NCI-H226 (cell line): ENCODE measurements at places on chromosomes 5 and 9.

- DNase-seq = peak; percentile 22
These were observed 384 bp upstream of the MRPS2 start for GRCh38 chr9:135500071-135500524.

GRCh38 chr5:61631438-61631941 is 299.4 kb downstream of the ZSWIM6 start:
- no peak for DNase-seq

DNA sequence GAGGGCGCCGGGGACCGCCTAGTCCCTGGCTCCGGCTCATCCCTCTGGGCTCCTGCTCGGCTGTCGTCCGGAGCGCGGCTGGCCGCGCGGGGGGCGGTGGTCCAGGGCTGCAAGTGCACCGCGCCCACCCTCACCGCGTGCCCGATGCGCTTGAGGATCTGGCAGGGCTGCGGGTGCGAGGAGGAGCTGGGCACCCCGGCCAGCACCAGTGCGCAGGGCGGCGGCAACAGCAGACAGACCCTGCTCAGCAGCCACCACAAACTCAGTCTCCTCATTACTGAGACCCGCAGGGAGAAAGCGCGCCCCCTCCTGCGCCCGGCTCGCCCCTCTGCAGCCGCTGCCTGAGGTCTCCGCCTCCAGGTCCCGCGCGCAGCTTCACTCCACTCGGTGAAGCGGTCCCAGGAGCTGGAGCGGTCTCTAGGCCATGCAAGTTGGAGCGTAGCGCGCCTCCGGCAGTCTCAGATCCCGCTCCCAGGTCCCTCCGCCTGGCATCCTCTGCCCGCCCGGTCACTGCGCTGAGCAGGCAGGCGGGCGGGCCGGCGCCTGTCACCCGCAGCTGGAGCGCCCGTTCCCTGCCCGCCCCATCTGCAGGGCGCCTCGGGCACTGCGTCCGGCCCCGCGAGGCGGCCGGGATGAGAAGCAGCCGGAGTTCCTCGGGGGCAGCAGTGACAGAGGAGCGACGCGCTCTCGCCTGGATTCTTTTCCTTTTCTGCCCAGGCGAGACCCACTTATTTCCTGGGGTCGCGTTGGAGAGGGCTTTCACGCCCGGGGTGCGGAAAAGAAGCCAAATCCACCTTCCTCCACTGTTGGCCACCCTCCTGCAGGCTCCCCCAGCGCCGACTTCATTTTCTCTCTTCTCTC is 512 bp downstream of the GRIN3A start:
- no peak for DNase-seq

- no peak for DNase-seq
These were observed 7.3 kb downstream of the PITX1 start for GRCh38 chr5:135026645-135027265.

GRCh38 chr9:79940919-79941318 is 369.2 kb downstream of the TLE4 start:
- no peak for DNase-seq

GRCh38 chr5:11903614-11904264 is 507 bp downstream of the CTNND2 start:
- DNase-seq = no peak

- peak; percentile 80 for DNase-seq
These were observed 15.5 kb downstream of the AKNA start for GRCh38 chr9:114371973-114372917.

GRCh38 chr5:31641575-31641974 is 2.6 kb downstream of the PDZD2 start:
- no peak for DNase-seq

GRCh38 chr9:370086-370485 is 155.4 kb downstream of the DOCK8 start:
- DNase-seq = no peak

GRCh38 chr5:159878988-159879471 is 37.3 kb upstream of the ADRA1B start:
- no peak for DNase-seq

DNA sequence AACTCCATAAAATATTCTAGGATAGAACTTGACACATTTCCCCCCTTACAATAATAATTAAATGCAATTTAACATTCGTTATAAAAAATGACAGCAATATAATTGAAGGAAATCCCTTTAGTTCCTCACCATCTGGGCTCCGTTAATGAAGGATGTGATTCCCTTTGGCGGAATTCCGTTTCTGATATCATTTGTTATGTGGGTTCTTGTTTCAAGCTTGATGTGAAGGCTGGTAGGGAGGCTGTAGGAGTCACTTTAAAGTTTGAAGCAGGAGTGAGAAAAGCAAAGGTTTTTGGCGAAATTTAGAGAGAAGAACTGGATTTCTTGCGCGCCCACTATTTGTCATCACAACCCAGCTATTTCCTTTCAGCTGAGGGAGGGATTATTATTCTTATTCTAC is 4.0 kb downstream of the RGS7BP start:
- DNase-seq = no peak

GRCh38 chr9:34985311-34985899 is 4.1 kb upstream of the DNAJB5 start:
- no peak for DNase-seq

DNA sequence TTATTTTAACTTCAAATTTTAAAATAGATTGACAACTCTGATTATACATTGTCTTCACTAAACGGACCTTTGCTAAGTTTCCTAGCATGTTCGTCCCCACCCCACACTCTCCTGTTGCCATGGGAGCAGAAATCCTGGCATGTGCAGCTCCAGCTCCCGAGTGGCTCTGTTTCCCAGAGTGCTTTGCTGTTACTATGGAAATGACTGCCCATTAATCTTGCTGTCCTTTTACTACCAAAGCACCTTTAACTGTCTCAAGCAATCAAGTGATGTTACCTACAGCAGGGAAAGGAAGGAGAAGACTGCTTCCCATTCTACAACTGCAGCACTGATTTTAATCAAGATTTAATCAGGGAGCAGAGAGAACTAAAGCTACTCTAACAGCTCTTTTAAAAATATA is 212.0 kb upstream of the KIF2A start:
- DNase-seq = peak; percentile 39

- no peak for DNase-seq
These were observed 39.8 kb upstream of the CRB2 start for GRCh38 chr9:123316053-123316718.

- DNase-seq = no peak
These were observed 386.0 kb upstream of the KLF4 start for GRCh38 chr9:107875571-107875980.

DNA sequence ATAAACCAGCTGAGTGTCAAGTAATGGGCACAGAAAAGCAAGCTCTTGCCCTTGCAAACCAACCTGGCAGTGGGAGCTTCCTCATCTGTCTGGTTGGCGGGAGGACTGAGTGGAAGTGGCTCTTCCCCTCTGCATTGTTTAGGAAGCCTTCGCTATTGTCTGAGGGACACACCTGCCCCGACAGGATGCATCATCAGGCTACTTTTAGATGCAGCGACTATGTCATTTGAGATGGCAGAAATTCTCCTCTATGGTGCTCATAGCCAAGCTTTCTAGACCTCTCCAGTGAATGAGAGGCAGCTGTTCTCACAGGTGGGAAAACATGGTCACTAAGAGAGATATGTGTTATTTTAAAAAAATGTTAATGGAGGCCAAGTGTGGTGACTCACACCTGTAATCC is 104.0 kb downstream of the DOCK8 start:
- DNase-seq = no peak

DNA sequence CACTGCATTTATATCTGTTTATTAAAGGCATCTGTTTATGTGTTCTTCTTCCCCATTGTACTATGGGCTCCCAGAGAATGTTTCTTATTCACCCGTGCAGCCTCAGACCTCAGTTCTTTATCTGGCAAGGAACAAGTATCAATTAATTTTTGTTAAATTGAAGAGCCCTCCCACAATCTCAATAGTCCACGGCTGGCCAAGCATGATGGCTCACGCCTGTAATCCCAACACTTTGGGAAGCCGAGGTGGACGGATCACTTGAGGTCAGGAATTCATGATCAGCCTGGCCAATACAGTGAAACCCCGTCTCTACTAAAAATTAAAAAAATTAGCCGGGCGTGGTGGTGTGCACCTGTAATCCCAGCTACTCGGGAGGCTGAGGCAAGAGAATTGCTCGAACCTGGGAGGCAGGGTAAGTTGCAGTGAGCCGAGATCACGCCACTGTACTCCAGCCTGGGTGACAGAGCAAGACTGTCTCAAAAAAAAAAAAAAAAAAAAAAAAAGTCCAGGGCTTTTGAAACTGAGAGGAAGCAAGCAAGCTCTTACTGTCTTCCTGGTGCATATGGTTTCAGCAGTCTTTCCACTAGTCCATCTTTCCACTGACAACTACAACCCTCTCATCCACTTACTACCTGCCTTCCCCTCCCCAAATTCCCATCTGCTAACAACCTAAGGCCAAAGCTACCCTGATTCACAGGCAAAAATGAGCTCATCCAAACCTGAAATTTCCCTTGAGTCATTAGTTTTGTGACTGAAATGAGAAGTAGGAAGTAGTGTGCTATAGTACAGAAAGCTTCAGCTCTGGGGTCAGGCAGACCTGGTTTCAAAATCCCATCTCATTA is 2.3 kb upstream of the HK3 start:
- DNase-seq = no peak

DNA sequence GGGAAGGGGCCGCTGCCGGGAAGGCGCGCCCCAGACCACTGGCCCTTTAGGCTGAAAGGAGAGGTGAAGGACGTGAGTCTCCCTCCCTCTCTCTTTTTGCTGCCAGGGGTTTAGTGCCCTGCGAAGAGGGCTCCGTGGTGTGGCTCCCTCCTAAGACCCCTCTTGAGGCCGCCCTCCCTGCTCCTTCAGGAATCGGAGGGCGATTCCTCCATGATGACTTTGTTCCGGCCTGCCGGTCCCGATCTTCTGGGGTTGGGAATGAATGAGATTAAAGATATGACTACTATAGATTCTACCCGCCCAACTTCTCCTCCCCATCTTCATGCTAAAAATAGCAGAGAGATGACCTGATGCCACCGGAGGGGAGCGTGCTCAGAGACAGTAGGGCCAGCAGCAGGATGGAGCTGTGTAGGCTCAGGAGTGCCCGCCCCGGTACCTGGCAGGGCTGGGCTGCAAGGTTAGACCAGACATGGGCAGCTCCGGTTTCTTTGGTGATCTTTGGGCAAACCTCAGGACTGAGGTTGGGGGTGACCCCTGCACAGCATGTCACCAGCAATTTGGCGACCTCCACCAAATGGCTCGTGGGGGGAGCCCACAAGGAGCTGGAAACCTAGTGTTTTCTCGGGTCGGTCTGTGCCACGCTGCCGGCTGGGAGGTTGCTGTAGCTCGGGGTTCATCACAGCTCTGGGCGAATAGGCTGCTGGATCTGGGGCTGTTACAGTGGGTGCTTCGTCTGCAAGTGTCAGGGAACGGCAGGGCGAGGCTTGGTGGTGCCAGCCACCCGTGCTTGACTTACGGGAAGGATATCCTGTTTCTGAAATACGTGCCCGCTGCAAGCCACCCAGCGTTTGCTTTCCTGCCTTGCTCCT is 1.7 kb downstream of the OLFM1 start:
- DNase-seq = no peak

- DNase-seq = peak; percentile 89
These were observed 146.9 kb upstream of the SLC1A3 start for GRCh38 chr5:36459176-36460135.

DNA sequence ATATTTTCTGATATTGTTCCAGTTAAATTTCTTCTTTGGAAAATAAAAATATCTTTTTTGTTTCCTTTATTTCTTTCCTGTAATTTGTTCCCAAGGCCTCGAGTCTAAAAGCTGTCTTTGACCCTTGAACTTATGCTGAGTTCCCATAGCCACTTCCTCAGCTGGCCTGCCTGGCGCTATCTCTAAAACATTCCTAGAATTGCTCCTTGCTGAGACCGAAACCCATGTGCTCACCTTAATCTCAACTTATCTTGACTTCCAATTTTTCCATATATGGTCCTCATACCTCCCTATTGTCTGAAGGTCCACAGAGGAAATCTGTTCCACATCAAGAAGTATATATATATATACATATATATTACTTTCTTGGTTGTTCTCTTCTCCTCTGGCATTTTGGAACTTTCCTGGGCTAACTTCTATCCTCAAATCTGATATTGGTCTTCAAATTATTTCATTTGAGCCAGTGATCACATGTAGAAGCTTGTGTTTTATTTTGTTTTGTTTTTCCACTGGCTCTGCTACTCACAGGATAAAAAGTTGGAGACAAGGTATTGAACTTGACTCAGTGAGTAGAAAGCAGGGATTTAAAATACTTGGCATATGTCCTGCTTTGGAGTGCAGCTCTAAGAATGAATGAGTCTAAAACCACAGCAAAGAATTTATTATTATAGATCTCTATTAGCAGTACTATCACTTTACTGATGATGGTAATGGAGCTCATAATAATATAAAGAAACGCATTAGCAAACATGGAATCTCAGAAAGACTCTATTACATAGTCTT is 45.2 kb downstream of the ENC1 start:
- DNase-seq = peak; percentile 95

DNA sequence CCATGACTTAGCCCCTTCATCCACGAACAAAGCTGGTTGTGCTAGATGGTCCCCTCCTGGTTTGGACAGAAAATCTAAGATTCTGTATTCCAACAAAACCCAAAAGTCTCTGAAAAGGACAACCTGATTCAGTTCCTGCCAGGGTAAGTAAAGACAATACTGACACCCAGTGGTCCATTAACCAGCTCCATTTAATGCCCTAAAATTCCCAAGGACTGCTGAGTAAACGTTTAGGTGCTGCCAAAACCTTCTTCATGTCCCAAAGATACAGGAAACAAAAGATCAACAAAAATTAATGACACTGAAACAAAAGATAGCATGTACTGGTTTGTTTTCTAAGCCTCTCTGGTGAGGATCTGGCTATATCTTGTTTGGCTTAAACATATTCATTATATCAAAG is 25.3 kb upstream of the PPP1R2B start:
- no peak for DNase-seq

GRCh38 chr5:120609570-120609969 is 145.5 kb downstream of the PRR16 start:
- no peak for DNase-seq

DNA sequence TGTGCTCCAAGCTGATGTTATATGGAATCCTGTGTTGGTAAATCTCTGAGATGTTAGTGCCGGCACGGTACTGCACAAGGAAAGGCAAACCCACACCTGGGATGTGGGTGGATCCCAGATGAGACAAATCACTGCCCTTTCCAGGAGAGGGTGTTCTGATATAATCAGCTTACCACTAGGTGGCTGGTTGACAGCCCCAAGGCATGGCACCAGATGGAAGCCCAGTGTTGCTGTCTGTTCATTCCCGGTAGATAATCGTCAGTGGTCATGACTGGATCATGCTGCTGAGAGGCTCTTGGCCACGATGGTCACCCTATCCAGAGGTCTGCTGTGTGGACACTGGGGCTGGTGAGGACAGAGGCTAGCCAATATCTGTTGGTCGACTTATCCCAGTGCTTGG is 184.0 kb downstream of the CACNA1B start:
- DNase-seq = no peak

DNA sequence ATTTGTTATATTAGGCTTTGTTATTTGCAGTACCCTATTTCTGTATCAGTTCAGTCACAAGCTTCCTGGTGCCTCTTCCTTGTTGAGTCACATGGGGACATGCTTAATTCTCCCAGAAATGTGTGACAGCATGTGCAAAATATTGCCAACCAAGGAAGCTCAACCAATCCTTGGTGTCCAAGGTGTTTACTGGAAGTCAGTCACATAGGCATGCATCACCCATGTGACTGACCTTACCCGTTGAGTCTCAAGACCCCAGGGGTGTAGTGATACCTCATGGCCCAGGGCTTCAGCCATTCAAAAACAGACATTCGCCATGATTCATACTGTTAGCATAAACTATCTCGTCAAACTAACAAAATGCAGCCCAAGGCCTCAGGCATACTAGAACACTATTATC is 9.3 kb upstream of the ANKDD1B start:
- peak; percentile 96 for DNase-seq

GRCh38 chr5:145989428-145989827 is 53.0 kb downstream of the SH3RF2 start:
- DNase-seq = peak; percentile 62

GRCh38 chr9:87862536-87863268 is 20.0 kb upstream of the SPATA31E1 start:
- DNase-seq = peak; percentile 90
